ENCODE measurements at places on chromosomes 1 and 21. TPM values are rescaled to one million over a fixed set of nuclear protein-coding genes. Genes with fewer than 3 reads are reported as not detected.

MAN1A2 gene
- total RNA-seq, result 35.8 TPM

DTL gene
- 0.35 TPM for total RNA-seq

IRF6 gene
- total RNA-seq, result 7.7 TPM

CLCN6 gene
- total RNA-seq, result 8.1 TPM

CRYBG2 gene
- not detected for total RNA-seq
